ENCODE measurements at places on chromosomes 16 and 17.

GRCh38 chr17:65711671-65712276 is 150.3 kb upstream of the AXIN2 start:
- no peak for DNase-seq

DNA sequence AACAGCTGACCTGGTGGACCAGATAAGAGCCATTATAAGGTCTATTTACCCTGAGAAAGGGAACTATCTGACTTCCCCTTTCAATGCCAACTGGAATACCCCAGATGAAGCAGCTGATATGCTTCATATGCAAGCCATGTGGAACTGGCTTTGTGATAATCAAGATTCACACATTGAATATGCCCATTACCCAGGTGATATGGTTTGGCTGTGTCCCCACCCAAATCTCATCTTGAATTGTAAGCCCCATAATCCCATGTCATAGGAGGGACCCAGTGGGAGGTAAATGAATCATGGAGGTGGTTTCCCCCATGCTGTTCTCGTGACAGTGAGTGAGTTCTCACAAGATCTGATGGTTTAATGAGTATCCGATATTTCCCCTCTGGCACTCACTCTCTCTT is 42.1 kb downstream of the IKZF3 start:
- DNase-seq: no peak

DNA sequence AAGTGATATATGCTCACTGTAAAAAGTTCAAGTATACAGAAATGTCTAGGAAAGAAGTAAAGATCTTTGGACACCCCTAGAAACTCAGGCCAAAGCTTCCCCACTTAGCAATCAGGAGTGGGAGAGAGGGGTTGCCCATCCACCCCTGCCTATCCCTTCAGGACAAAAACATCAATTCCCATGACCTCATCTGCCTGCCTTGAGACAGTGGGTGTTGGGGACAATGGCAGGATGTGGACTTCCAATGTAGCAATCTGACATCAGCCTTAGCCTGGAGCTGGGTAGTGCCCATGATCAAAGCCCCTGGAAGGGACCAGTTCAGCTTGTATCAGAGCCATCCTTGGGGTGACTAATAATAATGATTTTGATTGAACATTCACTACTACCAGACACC is 18.1 kb downstream of the ITPRIPL2 start:
- no peak for DNase-seq

GRCh38 chr16:82059161-82059982 is 24.3 kb downstream of the HSD17B2 start:
- no peak for DNase-seq

Measured in HL-60 (cell line).